Osteocyte (in vitro differentiated cells): ENCODE measurements at places on chromosomes 6 and 20.

DNA sequence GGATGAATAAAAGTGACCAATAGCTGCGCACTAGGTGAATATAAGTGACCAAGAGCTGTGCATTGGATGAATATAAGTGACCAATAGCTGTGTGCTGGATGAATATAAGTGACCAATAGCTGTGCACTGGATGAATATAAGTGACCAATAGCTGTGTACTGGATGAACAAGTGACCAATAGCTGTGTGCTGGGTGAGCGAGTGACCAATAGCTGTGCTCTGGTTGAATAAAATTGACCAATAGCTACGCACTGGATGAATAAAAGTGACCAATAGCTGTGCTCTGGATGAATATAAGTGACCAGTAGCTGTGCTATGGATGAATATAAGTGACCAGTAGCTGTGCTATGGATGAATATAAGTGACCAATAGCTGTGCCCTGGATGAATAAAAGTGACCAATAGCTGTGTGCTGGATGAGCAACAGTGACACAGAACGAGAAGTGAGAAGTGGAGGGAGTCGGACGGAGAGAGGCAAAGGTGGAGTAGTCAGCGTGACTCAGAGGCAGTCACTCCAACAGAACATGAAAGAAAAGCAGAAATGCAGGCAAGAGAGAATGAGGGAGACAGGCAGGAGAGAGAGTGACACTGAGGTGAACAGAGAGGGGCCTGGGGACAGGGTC lies 38.5 kb downstream of the RBM38 start:
- no peak overlapping the region for H3K4me3 ChIP-seq
- no peak for DNase-seq
- H3K27me3 ChIP-seq, result peaks cover 4% of the 10 kb centered on the region
- no peak overlapping the region for H3K27ac ChIP-seq
- peaks cover 7% of the 10 kb centered on the region for H3K4me1 ChIP-seq
- no peaks in the 10 kb centered on the region for H3K36me3 ChIP-seq

GRCh38 chr20:41358717-41359116 lies 7.9 kb downstream of the EMILIN3 start:
- H3K27me3 ChIP-seq, result no peaks in the 10 kb centered on the region
- no peak overlapping the region for H3K4me3 ChIP-seq
- H3K27ac ChIP-seq, result no peak overlapping the region
- no peaks in the 10 kb centered on the region for H3K36me3 ChIP-seq

DNA sequence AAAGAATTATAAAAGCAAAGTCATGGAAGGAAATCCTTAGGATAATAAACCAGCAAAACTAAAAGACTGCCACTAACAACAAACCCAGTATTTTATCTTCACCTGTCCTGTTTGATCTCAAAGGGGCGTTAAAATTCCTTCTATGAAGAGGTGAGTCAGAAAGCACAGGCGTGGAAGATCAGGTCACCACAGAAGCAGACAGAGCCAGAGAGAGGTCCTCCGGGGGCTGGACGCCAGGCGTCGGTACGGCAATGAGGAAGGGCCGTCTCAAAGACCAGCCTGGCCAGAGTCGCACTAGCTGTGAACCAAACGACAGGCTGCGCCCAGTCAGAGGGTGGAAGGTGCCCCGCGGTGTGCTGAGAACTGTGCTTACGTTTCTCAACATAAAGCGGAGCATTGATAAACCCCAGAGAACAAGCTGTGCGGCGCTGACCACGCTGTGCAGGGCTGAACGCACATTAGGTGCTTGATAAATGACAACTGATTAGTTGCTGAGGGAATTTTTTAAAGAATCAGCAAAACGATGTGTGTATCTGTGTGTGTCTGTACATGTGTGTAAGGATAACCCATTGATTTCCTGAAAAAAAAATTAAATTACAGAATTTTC lies 85.6 kb downstream of the RNASET2 start:
- DNase-seq, result no peak
- no peak overlapping the region for H3K4me3 ChIP-seq

DNA sequence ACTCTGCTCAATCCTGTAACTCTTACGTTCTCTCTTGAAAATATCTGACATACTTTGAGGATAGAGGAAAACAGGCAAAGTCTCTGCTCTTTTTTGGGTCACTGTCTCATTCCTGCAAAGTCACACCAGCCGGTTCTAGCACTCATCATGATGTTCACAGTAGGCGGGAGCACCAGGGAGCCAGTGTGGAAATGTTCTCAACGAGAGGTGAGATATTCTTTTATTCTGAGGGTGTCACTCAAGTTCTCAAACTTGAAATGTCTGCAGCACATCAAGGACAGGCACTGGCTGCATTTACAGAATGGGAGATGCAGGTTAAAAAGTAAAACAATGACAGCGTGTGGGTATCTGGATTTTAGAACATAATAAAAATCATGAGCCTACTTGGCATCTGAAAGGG lies 714.7 kb downstream of the QKI start:
- H3K4me1 ChIP-seq, result no peaks in the 10 kb centered on the region
- no peak overlapping the region for H3K4me3 ChIP-seq
- no peak overlapping the region for H3K27ac ChIP-seq

- H3K27me3 ChIP-seq, result no peaks in the 10 kb centered on the region
- H3K4me3 ChIP-seq, result no peak overlapping the region
- no peaks in the 10 kb centered on the region for H3K36me3 ChIP-seq
- no peak overlapping the region for H3K27ac ChIP-seq
Measured at GRCh38 chr20:61161726-61162390, 90.2 kb upstream of the CDH4 start.

DNA sequence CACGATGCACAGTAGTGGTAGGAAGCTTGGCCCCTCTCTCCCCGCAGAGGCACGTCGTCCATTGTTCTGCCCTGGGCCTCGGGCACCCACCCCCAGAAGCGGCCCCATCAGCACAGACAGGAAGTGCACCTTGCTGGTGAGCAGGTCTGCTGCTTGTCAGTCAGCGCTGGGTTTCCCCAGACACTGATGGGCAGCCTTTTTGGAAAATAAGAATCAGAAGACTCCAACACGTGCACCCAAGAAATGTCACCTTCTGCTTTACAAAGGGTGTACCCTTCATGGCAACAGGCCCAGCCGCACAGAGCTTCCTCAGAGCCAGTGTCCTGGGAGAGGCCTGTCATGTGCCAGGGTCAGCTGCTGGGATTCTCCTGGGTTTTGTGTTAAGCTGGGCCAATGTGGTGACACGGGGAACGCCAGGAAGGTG lies 34.7 kb upstream of the IRF4 start:
- no peaks in the 10 kb centered on the region for H3K4me1 ChIP-seq
- no peak for DNase-seq
- H3K27ac ChIP-seq, result no peak overlapping the region
- no peak overlapping the region for H3K4me3 ChIP-seq
